ENCODE measurements at places on chromosomes 6 and 20.

DNA sequence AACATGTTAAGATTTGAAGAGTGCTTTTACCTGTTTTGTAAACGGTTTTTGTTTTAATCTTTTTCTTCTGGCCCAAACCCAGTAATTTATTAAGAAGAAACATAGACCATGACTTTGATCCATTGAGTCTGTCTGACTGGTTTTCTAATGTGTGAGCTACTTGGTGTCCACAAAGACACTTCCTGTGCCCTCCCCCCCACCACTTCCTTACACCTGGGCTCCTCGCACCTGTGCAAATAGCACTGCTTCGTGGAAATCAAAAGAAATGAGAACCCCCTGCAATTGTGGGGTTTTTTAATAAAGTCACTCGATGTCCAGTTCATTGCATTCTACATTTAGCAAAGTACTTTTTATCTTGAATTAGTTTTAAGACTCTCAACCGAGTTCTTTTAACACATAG, 65.5 kb downstream of the SMOC2 start:
- no peak for DNase-seq

DNA sequence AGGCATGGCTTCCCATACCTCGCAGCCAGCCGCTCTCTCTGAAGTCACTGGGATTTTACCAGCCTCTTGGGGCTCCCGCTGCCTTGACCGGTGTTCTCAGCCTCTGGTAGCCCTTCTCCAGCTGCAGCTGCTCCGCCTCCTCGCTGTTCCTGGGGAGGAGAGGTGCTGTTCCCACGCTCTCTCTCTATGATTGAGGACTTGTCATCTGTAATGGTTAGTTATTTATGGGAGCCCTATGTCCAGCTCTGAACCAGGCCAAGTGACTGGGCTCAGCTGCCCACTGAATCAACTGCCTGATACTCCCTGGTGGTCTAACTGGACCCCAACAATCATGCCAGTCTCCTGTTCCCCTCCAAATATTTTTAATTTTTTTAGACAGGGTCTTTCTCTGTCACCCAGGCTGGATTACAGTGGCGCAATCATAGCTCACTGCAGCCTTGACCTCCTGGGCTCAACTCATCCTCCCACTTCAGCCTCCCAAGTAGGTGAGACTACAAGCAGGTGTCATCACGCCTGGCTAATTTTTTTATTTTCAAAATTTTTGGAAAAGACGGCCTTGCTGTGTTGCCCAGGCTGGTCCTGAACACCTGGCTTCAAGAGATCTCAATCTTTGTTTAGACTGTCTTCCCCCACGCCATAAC, 4.8 kb upstream of the SLC4A11 start:
- DNase-seq: no peak

DNA sequence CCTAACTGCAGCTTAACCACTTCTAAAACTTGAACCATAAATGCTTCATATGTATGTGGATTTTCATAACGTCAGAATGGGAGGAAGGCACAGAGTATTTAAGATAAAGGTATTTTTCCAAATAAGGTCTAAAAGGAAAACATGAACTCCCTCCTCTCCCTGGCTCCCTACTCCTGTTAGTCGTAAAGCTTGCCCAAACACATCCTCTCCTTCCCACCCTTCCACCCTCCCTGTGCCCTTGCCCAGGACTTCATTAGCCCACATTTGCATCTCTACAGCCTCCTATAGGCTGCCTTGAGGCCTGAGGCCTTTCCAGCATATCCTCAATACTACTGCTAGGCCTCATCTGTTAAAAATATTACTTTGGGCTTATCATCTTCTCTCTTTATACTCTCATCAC, 17.1 kb upstream of the SMIM13 start:
- DNase-seq: no peak

DNA sequence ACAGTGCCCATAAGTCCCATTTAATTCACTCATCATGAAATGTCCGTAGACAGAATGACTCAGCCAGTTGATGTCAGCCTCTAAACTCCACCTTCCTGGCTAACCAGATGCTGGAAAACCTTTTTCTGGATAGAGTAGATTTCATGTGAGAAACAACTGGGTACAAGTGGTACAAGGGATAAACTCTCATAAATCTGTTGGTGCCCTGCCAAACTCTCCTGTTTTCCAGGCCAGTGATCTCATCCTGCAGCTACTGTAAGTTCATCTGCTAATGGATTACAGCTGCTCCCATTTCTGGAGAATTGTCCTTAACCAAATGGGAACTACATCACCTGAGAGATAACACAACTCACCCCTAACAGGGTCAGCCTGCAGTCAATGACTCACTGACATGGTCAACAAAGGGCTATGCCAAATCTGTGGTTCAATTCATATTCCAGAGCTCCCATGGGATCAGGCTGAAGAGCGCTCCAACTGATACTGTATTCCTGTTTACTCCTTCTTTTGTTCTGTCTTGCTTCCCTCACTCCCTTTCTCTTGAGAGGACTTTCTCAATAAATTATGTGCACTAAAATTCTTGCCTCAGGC, 210.1 kb upstream of the HDDC2 start:
- DNase-seq: no peak

DNA sequence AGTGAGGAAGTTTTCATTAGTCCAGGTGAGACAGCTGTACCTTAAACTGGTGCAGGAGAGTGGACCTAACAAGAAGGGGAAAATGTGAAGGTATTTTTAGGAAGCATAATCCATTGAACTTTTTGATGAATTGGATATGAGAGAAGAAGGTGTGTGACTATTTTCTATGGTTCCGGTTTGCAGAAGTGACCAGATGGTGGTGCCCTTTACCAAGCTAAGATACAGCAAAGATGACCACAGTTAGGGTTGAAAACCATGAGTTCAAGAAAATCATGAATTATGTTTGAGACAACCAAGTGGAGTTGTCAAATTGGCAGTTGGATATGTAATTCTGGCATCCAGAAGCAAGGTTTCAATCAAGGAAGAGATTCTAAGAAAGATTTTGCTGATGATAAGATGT, 61.9 kb upstream of the NRSN1 start:
- DNase-seq: no peak

DNA sequence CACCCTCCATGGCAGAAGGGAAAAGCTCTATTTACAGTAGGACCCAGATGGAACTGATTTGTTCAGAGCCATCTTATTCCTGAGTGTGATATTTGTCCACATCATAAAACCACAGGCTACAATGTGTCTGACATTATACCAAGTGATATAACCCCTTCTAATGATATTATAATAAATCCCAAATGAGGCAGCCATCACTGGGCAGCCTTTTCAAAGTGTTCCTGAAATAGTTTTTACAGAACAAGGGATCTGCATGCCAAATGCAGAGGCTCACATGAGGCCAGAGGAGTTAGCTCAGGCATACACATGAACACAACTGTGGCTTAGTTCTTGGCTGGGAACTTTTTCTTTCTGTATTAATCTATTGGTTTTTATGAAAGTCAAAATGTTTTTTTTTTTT, 207.7 kb downstream of the MAFB start:
- no peak for DNase-seq

DNA sequence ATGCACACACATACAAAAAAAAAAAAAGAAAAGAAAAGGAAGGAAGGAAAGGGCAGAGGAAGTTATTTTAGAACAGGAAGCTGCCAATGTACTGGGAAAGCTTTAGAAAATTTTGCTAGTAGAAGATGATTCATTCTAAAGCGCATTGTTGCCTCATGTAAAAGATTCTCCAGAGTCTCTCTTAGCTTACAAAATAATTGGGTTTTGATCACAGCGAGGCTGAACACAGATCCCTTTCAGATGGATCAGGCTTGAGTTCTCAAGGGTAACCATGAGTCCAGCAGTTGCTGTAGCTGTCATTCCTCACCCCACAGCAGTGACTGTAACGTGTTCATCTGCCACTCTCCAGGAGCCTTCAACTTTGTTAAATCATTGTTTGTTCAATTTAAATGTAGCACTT, 81.9 kb downstream of the PHACTR2 start:
- DNase-seq: no peak

DNA sequence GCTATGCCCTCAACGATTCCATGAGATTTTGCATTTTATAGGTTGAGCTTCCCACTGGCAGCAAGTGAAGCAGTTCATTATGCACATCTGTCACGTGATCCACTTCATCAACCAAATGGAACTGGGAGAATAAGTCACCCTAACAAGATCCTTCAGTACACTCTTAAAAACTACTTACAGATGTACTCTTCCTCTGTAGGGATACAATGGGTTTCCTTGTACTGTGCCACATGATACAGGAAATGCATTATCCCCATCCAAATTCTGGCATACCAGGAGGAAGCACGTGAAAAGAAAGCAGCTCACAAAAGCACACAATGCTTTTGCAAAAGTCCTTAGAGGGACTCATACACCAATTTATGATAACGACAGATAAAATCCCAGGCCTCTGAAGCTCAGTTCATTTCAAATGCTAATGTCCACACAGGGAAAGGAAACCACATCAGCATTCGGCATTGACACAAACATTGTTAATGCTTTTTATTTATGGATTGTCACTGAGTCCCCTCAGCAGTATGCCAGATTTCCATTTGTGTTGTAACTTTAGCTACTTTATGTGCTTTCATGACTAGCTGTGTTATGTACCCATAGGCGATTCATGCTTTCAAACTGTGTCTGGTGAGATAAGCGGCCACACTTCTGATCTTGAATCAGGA, 58.1 kb upstream of the REV3L start:
- DNase-seq: no peak

DNA sequence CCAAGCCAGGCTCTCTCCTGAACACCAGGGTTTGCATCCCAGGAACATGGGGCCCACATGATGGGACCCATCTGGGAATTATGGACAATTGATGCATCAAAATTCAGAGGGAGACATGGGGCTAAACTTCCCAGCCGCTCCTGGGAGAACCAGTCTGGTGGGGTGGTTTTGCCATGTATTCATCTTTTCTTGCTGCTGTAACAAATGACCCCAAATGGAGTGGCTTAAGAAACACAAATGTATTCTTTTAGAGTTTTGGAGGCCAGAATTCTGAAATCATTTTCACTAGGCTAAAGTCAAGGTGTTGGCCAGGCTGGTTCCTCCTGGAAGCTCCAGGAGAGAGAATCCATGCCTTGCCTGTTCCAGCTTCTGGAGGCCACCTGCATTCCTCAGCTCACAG, 6.5 kb downstream of the SLC13A3 start:
- no peak for DNase-seq

- DNase-seq: no peak
These were observed 1.4 kb downstream of the AHCY start for GRCh38 chr20:34301587-34302311.

- DNase-seq: no peak
These were observed 21.6 kb upstream of the ZNF831 start for GRCh38 chr20:59141818-59142581.

DNA sequence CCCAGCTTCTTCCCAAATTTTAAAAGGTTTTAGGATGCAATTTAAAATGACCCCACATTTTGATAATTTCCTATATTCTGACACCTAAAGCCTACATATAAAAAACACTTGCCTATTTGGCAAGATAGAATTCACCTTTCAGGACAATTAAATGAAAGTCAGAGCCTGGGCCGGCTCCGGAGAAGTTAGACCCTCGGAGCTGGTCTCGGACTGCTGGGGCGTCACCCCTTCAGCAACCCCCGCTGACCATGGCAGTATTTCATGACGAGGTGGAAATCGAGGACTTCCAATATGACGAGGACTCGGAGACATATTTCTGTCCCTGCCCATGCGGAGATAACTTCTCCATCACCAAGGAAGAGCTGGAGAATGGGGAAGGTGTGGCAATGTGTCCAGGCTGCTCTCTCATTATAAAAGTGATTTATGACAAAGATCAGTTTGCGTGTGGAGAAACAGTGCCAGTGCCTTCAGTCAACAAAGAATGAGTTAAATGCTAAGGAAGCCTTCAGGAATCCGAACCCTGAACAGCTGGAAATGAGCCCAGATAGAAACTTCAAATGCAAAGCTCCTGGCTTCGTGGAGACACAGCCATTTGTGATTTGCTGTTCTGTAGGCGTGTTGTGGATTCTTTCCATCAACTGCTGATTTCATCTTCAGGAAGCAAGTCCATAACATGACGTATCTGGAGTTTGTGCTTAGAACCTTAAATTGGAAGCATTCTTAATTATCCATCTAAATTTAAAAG, 16.0 kb downstream of the TCFL5 start:
- no peak for DNase-seq

GRCh38 chr6:161361529-161361928, 87.7 kb upstream of the AGPAT4 start:
- DNase-seq: no peak

GRCh38 chr6:10553871-10554270, 32.7 kb downstream of the GCNT2 start:
- DNase-seq: no peak

- no peak for DNase-seq
These were observed 98.3 kb downstream of the SLC22A23 start for GRCh38 chr6:3358413-3359100.

GRCh38 chr6:126118058-126118755, 131.9 kb downstream of the TRMT11 start:
- no peak for DNase-seq

- no peak for DNase-seq
These were observed 188.9 kb downstream of the TFAP2C start for GRCh38 chr20:56817780-56818675.

DNA sequence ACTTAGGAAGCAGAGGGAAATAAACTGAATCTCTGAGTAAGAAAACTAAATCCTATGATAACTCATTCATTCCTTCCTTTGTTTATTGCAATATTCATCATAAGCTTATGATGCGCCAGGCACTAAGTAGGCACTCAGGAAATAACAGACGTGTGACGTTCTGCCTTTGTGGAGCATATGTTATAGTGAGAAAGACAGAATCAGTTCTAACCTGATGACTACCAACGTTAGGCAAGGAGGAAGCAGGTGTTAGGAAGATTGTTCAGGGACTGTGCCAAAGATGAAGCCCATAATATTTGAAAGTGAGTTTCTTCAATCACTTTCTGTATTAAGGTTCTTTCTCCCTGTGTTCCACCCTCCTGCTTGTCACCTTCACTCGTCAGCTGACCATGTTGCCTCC, 3.6 kb downstream of the HLA-DQA2 start:
- DNase-seq: no peak

DNA sequence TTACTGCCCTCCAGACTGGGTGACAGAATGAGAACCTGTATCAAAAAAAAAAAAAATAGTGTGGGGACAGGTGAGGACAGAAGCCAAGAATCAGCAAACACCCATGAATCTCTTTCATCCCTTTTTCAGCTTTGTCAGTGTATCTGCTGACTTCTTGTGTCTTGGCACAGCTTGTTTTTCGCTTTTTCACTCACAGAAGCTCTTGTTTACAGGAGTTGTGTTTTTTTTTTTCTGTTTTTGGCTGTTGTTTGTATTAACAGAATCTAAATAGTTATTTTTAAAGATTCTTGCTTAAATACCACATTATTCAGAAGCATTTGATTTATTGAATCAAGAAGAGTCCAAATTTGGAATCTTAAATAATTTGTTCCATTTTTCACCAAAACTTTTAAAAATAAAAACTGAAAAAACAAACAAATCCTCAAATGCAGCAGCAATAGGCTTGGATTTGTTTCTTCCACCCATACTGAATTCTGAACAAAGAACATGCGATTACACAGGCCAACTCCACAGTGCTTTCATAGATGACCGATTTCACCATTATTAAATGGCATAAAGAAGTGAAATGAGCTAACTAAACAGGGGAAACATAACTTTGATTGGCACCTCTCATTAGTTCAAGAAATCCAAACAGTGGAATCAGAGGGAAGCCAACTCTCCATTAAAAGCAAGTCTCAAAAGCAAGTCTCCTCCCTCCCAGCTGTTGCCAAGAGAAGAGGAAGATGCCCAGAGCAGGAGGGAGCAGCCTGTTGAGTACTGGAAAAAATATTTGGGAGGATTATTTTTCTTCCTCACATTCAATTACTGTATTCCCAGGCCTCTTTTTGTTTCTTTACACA, 27.2 kb upstream of the GPR63 start:
- DNase-seq: no peak

- no peak for DNase-seq
These were observed 152.4 kb downstream of the COL9A1 start for GRCh38 chr6:70150521-70150920.

Measured in sciatic nerve (tissue), 2 donors.